ENCODE measurements at places on chromosomes 4 and X.

DNA sequence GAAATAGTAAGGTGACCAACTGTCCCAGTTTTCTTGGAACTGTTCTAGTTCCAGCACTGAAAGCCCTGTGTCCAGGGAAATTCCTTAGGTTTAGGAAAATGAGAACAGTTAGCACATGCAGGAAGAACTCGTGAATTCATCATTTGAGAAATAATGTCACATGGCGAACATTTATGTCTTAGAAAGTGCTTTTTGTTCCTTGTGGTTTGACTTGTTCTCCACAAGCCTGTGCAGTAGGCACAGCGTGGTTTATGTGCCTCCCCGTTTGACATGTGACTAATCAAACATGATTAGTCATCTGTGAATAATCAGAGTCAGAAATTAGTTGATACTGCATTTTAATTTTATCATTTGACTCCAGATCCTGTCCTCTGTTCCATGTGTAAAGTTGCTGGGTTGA lies 556.0 kb upstream of the CPEB2 start:
- no peak for DNase-seq

DNA sequence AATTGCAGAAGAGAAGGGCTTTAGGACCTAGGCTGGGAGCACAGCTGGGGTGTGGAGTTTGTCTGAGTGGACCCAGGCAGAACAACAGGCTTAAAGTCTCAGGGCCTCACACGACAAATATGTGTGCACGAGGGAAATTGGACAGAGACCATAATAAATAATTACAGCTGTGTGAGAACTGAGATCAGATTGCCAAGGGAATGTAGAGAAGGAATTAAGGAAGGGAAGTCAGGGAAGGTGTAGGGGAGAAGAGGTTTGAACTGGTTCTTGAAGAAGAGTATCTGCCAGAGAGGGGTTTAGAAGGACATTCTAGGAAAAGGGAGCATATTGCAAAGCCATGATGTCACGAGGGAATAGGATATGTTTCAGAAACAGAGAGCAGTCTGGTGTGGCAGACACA lies 120.7 kb upstream of the TSPAN5 start:
- DNase-seq, result no peak

- DNase-seq, result no peak
Observed at GRCh38 chr4:59814402-59815010, 1385.6 kb upstream of the ADGRL3 start.

DNA sequence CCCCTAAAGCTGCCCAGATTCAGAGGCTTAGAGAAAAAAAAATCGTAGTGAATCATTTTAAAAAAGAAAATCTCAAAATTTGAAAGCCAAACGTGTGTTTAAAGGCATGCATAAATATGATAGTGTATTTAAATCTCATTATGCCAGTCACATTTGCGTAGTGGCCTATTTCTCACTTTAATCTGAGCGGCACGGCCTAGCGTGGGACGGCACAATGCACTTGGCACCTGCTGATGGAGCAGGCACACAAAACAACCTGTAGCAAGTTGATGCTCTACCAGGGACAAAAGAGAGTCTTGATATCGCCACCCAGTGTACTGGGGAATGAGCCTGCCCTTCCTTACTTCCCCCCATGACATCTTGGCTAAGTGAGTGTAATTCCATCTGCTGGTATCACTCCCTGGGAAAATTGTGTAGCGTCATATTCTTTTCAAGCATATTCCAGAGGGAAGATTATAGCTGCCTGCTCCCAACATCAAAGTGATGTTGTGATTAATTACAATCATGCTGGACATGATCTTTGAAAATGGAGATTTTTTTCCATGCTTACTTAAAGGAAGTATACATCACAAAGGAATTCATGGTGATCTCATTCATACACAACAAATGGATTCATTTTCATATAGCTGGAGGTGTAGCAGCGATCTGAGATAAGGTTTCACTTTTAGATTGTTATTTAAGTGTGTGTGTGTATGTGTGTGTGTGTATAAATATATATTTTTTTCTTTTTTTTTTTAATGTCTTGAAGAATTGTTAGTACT lies 138.8 kb downstream of the DCTD start:
- DNase-seq, result no peak

DNA sequence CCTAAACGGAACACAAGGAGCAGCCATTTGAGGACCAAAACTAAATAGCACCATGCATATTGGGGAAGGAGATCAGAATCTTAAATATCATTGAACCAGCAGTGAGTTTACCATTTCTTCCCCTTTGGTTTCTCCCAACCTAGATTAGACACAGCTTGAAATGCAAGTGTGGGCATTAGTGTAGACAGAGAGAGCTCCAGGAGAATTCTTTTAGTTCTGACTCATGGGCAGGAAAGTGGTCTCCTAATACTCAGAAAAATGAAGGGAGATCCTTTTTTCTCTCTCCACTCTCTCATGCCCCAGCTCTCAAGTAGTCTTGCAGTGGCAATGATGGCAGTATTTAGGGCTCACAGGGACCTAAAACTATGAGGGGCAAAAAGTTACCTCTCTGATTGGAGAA lies 567.9 kb downstream of the INPP4B start:
- DNase-seq, result no peak

GRCh38 chr4:147674073-147674472 lies 9.9 kb downstream of the PRMT9 start:
- DNase-seq, result no peak

GRCh38 chrX:76971393-76972376 lies 475.5 kb upstream of the FGF16 start:
- no peak for DNase-seq

DNA sequence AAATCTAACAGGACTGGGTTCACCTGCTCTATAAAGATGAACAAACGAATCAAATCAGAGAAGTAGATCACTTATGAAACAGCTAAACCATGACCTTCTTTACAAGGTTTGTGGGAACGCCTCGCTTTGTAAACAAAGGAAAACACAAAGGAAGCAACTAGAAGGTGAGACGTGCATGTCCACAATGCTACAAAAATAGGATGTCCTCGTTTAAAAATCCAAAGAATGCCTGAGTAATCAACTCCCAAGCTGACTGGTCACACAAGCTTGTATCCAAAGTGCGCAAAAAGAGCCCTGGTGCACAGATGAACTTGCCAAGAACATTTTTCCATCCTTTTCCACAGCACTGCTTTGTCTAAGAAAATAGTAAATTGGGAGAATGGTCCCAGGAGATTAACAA lies 6.3 kb upstream of the SH3KBP1 start:
- DNase-seq, result no peak

GRCh38 chr4:169070071-169070894 lies 60.2 kb upstream of the CBR4 start:
- DNase-seq, result no peak

- DNase-seq, result no peak
Observed at GRCh38 chr4:16418814-16419213, 192.5 kb upstream of the TAPT1 start.

- no peak for DNase-seq
Observed at GRCh38 chr4:144591401-144591800, 54.6 kb upstream of the HHIP start.

- DNase-seq, result no peak
Observed at GRCh38 chrX:24392709-24393108, 32.3 kb downstream of the SUPT20HL1 start.

DNA sequence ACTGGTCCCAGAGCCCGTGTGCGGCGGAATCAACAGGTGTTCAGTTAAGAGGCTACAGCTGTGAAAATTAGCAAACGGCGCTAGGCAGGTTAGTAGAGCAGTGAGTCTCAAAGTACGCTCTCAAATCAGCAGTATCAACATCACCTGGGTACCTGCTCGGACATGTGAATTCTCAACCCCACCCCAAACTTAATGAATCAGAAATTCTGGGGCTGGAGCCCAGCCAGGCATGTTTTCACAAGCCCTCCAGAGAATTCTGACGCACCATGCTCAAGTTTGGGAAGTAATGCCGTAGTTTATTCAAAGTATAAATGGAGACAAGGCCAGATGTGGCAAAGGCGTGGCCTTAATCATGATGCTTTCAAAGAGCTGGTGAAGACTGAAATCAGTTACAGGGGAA lies 58.2 kb upstream of the PTCHD1 start:
- no peak for DNase-seq

DNA sequence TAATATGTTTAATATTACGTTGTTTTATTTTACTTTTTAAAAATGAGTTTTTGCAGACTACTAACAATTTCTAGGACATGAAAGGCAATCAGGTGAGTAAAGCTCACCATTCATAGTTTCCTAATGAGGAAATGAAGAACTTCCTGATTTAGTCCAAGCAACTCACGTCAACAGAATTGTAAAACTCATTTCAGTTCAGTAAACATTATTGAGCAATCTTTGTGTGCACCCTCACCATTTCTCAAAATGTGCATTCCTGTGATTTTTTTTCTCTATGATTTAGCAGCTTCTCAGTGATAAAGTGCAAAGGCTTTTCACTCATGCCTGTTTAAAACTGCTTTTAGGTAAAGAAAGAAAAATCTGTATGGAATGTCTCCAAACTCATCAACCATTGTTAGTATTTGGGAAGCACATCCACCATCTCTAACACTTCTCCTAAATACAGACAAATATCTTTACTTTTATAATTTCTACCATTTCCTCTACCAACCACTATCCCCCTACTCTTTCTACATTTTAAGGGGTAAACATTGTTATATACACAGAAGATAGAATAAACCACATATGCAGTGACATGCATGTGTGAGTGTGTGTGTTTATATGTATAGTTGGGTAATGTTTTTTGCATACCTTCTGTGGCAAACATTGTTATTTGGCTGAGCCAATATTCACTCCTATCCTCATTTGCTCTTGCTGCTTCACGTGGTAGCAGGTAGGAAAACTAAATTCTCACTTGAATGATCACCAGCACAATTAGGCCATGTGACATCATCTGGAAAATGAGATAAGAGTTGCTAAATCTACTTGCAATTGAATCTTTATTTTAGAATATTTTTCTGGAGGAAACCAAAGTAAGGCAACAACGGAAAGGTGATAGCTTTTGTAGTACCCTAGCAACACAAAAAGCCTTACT lies 54.7 kb upstream of the PRDM8 start:
- DNase-seq, result no peak

GRCh38 chr4:9384126-9384525 lies 21.2 kb downstream of the USP17L30 start:
- DNase-seq, result no peak

- DNase-seq, result no peak
Observed at GRCh38 chr4:98728433-98728832, 70.0 kb upstream of the TSPAN5 start.

DNA sequence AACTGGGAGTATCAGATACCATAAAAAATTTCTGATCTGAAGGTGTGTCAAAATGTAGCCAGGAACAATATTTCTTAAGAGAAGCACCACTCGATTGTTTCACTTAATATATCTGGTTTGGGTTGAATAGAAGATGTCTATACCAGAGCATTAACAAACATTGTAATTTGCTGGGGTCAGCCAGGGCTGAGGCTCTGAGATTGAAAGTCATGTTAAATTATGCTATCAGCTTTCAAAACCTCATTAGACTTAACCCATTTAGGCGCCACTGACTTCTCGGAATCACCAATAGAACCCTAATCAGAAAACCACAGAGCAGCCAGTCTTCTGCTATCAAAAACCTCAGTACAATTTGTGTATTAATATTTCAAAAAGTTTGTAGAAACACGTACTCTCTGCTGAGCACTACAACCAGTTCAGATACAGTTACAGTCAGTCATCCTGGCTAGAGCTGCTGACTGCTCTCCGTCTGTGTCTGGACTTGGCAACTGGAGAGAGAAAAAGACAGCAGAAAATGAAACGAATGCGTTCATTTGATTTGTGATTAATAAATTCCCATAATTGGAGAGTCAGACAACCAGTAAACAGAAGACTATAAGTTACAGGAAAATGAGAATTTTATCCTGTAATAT lies 848.6 kb upstream of the PABPC4L start:
- DNase-seq, result no peak

GRCh38 chr4:110485452-110485851 lies 9.5 kb downstream of the ENPEP start:
- DNase-seq, result no peak

DNA sequence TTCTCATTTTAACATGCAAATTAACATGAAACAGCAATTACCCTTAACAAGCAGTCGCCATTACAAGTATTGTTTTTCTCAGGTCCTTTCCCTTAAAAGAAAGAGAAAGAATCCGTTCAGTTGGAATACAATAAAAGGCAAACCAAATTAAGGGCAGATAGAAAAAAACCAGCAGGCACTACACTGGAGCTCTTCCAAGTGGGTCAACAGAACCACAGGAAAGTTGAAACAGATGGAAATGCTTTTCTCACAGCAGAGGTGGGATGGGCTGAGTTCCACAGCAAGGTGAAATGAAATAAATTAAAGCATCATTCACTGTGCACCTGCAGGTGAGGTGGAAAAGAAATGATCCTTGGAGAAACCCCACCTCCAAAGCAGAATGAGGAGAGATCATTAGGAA lies 102.6 kb downstream of the APBB2 start:
- no peak for DNase-seq

GRCh38 chr4:98341309-98341708 lies 80.1 kb downstream of the RAP1GDS1 start:
- no peak for DNase-seq

DNA sequence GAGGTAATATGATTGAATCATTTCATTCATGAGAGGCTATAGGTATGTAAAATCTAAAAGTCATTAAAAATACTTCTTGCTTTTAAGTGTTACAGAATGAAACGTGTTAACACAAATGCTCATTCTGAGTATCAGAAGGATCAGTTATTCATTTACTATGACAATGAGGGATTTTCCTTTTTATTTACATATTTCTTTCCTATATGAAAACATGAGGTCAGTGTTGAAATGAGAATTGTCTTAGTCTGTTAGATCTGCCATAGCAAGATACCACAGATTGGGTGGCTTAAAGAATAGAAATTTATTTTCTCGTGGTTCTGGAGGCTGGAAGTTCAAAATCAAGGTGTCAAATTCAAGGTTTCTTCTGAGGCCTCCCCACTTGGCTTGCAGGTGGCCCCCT lies 181.2 kb downstream of the ARHGAP10 start:
- DNase-seq, result no peak

DNA sequence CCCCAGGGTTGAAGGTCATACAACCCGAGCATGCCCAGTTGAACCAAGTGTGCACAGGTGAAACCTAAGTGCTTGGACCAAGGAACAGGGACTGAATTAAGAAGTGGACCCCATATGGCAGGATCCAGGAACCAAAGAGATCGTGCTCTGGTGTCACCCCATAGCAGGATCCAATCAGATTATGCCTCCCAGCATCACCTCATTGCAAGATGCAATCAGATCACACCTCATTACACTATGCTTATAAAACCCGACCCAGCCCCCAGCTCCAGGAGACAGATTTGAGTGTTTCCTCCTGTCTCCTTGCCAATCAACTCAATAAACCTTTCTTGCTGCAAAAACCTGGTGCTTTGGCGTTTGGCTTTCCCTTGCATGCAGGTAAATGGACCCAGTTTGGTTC lies 37.6 kb downstream of the EFHC2 start:
- no peak for DNase-seq

DNA sequence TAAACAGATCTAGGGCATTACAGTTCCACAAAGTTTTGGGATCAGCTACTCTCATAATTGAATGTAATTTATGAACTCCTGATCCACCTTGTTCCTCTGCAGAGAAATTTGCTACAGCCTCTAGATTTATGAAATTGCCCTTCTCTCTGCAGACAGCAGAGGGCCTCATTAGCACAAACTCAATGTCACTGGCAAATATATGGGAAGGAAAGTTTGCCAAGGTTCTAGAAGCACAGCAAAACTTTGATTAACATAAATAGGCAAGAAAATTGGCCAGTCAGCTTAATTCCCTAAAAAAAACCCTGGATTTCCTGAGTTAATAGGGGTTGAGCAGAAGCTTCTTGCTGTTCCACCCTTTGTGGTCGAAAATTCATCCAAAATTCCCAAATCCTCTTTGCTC lies 31.5 kb downstream of the PRPS1 start:
- no peak for DNase-seq
